ENCODE measurements at places on chromosomes 11 and 22.

DNA sequence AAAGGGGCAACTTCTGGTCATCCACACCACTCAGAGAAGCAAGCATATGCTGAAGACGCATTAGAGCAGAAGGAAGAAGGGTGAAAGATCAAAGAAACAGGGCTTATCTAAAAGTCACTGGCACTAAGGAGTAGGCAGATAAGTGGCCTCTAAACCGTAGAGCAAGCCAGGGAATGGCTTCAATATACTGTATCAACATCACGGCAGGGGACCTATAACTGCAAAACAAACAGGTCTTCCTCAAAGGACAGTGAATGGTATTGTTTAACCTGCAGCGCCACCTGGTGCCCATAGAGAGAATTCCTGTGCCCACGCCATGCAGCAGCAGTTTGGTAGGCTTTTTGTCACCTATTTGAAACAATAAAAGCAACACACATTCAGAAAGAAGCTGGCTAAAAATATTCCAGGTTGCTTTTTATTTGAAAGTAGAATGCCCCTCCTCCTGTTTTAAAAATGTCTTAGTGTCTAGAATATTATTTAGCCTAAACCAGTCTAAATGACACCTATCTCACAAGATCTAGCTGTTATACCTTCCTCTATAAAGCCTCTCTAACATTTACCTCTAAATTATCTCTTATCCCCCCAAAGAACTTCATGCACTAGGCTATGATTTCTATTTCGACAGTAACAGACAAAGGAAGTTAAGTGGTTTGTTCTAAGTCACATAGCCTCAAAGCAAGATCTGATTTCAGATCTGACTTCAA lies 21.8 kb downstream of the SNX19 start:
- peak; percentile 60 for DNase-seq

DNA sequence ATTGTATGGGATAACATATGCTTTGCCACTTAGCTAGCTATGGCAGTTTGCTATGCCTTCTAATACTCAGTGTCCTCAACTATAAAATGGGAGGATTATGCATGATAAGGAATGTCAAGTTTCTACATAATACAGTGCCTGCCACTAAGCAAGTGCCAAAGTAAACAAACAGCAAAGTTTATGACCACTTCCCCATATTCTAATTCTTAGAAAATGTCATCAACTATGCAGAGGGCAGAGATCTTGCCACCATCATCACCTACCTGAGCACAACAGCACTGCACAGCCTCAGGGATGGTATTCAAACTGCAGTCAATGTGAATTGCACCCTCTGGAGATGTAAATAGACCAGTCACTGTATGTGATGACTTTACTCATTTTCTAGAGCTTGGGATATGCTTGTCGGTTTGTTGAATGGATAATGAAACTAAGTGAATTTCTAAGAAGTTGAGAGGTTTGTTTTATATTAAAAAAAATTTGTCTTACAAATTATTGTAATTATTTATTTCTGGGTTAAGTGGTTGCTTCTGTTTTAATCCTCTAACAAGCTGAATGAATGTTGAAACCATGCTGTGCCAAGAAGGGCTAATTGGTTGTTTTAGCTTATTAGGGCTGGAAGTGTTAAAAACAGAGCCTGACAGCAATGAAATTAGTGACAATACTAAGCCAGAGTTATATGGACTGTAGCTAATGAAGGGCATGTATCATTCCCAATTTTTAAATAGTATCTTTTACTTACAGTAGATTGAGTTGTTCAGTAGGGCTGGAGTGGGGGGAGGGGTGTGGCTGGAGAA lies 398.4 kb downstream of the CNTN5 start:
- DNase-seq, result no peak

DNA sequence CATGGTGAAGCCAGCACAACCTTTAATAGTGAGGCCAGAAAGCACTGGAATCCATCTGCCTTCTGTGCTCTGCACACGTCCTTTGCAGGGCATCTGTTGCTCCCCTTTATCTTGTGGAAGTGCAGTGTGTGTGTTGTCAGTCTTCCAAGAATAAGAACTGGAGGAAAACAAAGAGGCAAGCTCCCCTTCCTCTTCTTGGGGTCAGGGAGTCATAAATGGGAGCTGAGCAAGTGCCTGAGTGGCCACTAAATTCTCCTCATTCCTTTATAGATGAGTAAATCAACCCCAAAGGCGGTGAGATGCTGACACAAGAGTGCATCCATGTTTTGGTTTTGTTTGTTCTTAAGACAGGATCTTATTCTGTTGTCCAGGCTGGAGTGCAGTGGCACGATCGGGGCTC lies 38.3 kb downstream of the WT1 start:
- no peak for DNase-seq

DNA sequence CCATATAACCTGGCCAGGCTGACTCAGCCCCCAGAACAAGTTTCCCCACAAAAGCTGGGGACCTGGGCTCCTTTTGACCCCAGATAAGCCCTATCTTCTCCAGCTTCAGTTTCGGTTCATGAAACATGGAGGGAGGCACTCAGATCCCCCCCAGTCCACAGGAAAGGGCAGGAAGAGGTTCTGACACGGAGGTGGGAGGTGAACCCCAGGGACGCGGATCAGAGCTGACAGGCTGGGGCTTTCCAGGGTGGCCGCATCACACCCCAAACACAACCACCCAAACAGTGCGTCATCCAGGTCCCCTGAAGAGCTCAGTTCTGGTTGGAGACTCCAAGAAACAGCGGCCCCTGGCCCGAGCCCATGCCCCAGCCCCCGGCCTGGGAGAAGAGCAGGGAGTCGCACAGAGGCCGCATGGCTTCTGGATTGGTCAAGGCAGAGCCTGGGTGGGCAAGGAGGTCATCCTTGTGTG lies 44.3 kb upstream of the A4GALT start:
- no peak for DNase-seq

GRCh38 chr11:45270946-45271716 lies 15.0 kb downstream of the SYT13 start:
- no peak for DNase-seq
